ENCODE measurements at places on chromosomes 2 and 18.

- DNase-seq: peak; percentile 77
These were observed 19.2 kb downstream of the CDC42EP3 start for GRCh38 chr2:37652199-37652640.

- DNase-seq: no peak
These were observed 191.3 kb downstream of the SLC39A10 start for GRCh38 chr2:195848119-195848899.

DNA sequence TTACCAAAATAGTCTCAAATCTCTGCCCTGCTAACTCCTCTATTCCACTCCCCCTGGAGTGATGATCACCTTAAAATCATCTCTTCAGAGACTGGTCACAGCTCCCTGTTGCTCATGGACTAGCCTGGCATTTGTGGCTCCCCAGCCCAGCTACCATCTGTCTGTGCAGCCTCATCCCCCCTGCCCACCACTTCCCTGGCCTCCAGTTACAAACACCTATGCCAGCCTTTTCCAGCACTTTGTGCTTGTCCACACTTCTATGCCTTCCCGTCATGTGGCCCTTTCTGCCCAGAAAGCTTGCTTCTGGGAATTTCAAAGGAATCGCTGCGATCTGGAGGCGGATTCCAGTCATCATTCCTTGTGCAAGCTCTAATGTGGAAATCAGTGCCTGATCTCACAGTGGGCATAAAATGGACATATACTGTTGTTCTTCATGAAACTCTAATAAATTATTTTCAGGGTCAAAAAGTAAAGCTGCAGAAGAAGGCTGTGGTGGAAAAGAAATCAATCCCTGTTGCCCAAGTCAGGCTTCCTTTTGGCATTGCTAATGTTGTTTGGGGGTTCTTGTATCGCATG is 19.4 kb downstream of the PLB1 start:
- DNase-seq: no peak

DNA sequence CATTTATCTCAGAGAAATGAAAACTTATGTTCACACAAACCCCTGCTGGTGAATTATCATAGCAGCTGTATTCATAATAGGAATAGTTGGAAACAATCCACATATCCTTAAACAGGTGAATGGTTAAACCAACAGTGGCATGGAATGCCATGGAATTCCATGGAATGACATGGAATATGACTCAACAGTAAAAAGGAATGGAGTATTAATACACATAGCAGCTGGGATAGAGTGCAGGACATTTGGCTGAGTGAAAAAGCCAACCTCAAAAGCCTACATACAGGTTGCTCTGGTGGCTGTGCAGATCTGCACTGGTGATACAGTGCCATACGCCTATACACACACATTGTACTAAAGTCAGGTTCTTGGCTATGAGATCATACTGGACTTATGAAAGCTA is 69.5 kb downstream of the FAM168B start:
- DNase-seq: no peak

DNA sequence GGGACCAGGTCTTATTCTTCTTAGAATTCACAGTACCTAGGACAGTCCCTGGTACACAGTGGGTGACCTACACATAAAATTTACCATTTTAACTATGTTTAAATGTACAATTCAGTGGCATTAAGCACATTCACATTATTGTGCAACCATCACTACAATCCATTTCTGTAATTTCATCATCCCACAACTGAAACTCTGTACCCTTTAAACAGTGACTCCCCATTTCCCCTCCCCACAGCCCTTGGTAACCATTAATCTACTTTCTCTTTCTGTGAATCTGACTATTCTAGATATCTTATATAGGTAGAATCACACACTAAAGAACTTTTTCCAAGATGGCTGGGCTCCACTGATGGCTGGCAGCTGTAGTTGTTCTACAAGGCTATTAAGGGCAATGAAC is 41.6 kb downstream of the GFPT1 start:
- DNase-seq: no peak

DNA sequence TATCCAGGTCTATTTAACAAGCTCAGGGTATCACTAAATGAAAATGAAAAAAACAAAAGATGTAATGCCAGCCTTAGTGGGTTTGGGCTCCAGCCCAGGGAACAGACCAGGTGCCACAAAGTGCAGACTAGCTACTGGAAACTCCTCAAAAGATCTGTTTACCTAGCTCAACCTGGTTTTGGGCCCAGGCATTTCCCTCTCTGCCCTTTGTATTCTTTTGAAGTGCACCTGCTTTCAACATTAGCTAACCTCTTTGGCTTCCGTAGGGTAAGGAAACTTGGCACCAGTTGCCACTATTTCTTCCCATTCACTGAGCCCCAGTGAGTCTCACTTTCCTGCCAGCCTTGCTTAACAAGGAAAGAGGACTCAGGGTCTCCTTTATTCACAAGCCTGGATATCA is 123.6 kb upstream of the CDCA7 start:
- DNase-seq: no peak

GRCh38 chr2:240225131-240225530 is 84.7 kb upstream of the OTOS start:
- no peak for DNase-seq

GRCh38 chr2:234330902-234331301 is 166.0 kb downstream of the ARL4C start:
- no peak for DNase-seq

DNA sequence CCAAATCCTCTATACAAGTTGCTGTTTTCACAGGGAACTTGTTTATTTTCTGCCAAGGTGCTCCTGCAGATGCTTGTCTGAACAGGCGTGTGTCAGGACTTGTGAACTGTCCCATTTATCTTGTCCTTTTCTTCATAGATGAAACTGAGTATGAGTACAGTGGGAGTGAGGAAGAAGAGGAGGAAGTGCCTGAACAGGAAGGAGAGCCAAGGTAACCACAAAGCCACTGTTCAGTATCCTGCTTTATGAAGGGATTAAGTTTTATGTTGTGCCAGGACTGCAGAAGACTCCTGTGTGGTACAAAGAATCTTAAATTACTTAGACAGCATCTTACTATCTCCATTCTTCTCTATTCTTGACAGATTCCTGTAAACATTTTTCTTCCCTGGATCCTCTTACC is 145.0 kb downstream of the MAP4K4 start:
- no peak for DNase-seq

- no peak for DNase-seq
These were observed 66.8 kb upstream of the STPG4 start for GRCh38 chr2:47221946-47222345.

GRCh38 chr18:23669804-23670405 is 7.2 kb upstream of the ANKRD29 start:
- no peak for DNase-seq

GRCh38 chr2:19833978-19834377 is 67.8 kb downstream of the TTC32 start:
- DNase-seq: no peak

- no peak for DNase-seq
These were observed 73.6 kb downstream of the GTF3C3 start for GRCh38 chr2:196725882-196726281.
